ENCODE measurements at places on chromosomes 12 and 14. TPM values are rescaled to one million over a fixed set of nuclear protein-coding genes. Genes with fewer than 3 reads are reported as not detected.

- DNase-seq = no peak
Measured at GRCh38 chr12:5402009-5402935, 29.6 kb upstream of the NTF3 start.

The OTX2 gene
- polyA plus RNA-seq = not detected

DNA sequence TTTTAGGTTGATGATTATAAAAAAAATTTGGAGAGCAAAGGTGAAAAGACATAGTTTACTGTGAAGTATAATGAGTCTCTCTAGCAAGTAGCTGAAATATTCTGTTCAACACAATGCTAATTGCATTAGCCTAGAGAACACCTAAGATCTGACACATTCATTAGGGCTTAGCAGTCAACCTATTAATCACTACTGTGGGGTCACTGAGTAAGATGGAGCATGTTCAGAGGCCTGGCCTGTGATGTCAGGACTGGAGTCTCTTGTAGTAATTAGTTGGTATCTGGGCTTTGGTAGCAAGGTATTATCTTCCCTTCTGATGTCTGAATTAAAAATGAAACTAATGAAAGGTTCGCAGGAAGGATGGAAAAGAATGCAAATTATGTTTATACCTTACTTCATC, 112.7 kb downstream of the SLC16A7 start:
- DNase-seq = no peak

The MYF6 gene
- polyA plus RNA-seq = not detected

GRCh38 chr12:79000501-79000900, 135.9 kb downstream of the SYT1 start:
- no peak for DNase-seq

The MYL2 gene
- polyA plus RNA-seq = not detected

DNA sequence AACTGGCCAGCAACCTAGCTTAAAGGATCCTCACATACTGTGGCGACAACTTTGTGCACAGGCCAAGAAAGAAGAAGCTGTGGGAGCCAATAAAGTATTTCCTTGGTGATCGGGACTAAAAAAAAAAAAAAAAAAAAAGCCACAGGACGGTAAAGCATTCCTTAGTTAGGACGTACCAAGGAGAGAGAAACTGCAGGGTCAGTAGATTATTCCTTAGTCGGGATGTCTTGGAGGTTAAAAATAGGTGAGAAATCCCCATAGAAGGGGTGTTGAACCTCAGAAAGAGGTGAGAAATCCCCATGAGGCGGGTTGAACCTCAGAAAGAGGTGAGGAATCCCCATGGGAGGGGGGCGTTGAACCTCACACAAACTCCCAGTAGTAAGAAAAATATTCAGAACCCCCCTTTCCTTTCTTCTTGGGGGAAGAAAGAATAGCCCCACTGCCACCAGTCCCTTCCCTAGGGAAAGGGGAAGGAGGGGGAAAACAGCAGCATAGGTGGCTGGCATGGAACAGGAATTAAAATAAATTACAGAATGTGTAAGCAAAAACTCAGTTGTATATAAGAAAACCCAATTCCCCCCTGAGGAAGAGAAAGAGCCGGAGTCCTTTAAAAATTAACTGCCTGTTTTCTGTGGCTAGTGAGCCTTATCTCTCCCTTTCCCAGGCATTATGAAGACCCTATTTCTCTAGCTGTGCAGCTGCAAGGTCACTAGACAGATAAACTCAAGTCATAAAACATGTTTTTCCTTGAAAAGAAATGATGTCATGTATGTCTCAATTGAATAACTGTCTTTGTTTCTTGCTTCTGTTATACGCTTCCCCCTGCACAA, 26.8 kb downstream of the KLRK1 start:
- DNase-seq = no peak

The TMEM132C gene
- polyA plus RNA-seq = not detected

GRCh38 chr12:1553987-1554982, 40.1 kb downstream of the FBXL14 start:
- DNase-seq = no peak

DNA sequence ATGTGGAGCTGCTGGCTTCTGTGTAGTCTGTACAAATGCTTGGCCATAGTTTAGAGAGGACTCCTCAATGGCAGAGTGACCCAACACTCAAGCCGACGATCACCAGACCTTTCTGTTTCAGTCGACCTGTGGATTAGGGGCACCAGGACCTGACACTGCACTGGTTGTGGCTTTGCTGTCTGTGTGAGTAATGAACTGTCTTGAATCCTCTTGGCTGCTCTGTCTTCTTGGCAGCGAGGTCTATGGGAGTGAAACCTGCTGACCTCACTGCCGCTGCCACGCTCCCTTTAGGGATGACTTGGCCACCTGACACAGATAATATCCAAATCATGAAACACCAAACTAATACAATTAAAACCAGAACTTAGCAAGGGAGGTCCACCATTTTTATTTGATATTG, 83.5 kb upstream of the C14orf180 start:
- no peak for DNase-seq

- no peak for DNase-seq
Measured at GRCh38 chr14:102220031-102220430, 80.3 kb downstream of the WDR20 start.

- peak; percentile 28 for DNase-seq
Measured at GRCh38 chr14:56474419-56475022, 105.1 kb upstream of the TMEM260 start.

The MSRB3 gene
- polyA plus RNA-seq = 1.0 TPM

DNA sequence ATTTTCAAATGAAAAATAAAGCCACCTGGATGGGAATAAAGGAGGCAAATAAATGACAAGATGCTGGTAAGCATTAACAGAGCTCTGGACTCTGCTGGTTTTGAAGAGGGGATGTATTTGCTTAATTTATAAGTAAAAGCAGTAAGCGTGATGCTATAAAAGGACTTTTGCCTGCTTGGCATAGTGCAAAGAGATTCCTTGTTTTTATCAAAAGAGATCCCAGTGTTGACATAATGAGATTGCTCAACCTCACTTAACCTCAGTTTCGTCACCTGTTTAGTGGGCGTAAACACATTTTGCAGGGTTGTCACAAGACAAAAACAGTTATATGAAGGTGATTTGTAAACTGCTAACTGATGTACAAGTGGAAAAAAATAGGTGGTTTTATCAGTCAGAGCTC, 13.8 kb downstream of the ASCL1 start:
- no peak for DNase-seq

DNA sequence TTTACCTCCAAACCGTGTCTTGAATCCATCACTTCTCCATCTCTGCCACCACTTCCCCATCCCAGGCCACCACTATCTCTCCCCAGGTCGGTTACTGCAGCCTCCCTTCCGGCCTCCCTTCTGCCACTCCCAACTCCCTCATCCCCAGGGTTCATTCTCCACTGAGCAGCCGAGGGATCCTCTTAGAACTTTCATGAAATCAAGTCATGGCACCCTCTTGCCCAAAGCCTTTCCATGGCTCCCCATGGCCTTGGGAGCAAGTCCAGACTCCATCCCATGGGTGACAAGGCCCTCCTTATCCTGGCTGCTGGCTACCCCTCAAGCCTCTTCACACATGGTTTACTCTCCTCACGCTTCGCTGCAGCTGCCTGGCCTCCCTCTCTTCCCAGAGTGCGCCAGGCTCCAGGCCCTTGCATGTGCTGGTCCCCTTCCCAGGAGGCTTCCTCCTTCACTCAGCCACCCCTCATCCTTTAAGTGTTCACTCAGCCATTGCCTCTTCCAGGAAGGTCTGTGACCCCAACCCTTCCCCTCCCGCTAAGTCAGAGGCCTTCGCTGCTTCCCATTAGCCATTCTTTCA, 17.9 kb upstream of the SH2B3 start:
- no peak for DNase-seq

- no peak for DNase-seq
Measured at GRCh38 chr14:69637503-69638031, 26.2 kb downstream of the SUSD6 start.

DNA sequence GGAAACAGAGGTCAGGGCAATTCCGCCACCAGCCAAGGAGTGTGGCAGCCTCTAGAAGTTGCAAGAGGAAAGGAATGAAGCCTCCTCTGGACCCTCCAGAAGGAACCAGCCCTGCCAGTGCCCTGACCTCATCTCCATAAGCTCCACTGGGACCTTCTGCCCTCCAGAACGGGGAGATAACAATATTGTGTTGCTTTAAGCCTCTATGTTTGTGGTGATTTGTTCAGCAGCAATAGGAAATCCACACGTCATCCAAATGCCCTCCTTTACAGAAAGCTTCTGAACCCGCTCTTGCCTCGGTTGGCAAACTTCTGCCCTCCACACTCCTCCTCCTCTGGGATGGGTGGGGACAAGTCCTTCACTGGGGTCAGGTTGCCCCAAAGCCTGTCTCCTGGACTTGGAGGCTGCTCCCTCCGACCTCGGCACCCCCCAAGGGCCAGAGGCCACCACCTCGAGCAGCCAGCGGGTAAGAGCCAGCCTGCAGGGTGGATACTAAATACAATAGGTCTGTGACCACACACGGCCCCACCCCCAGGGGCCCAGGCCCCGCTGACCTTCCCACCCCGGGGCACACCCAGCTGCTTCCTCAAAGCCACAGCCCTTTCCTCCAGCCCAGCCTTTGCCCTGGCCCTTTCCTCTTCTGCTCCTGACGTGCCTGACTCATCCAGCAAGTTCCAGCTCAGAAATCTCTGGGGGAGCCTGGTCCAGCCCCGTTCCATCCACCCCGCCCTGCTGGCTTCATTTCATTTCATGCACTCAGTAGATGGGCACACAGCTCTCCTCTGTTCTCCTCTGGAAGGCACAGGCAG, 58.7 kb upstream of the NCOR2 start:
- peak; percentile 98 for DNase-seq

DNA sequence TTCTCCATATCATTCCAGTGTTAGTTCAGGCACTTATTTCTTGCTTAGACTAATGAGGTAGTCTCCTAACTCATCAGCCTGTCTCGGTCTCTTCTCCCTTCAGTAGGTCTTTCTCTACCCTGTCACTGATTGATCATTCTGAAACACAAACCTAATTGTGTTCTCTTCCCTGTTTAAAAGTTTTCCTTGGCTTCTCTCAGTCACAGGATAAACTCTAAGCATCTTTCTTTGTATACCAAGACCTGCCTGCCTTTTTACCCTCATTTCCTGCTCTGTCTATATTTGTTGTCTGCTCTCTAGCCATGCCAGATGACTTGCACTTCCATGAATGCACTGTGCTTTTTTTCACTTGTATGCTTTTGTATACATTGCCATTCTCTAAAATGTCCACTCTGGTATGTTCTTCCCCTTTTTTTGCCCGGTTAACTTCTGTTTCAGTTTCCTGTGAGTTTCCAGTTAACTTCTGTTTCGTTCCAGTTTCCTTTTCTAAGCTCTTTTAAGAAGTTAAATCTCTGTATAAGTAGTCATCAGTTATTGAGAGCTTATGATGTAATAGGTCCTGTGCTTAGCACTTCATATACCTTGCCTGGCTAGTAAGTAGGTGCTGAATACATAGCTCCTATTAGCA, 12.8 kb downstream of the DIP2B start:
- peak; percentile 93 for DNase-seq

The PTCSC3 gene
- polyA plus RNA-seq = not detected

DNA sequence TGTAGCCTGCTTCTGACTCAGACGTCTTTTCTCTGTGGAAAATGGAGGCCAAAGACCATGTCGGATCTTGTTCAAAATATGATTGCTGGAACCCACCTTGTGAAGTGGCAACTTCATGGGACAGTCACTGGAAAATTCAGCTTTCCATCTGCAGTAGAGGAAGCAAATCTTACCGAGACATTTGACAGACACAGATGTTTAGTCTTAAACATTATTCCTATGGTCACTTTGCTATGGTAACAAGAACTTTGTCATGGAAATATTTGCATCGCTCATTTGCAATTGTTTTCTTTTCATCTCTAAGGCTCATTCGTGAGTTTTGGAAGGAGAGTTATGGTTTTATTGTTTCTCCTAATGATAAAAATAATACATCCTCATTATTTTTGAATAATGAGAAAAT, 98.3 kb upstream of the HIF1A start:
- no peak for DNase-seq

The TGM1 gene
- not detected for polyA plus RNA-seq

DNA sequence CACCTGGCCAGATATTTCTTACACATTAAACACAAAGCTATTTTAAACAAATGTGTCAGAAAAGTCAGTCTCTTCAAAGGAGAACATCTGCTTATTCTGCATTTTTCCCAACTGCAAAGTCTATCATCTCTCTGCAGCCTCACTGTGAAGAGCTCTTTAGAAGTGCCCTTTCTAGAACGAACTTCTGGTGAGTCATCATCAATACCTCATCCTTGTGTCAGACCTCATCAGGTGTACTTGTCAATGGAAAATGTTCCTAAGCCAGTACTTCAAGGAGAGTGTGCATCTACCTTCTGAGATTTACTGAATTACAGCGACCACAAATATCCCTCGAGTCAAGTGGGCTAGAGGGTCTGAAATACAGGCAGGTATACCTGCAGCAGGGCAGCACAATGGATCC, 457.3 kb downstream of the LRIG3 start:
- no peak for DNase-seq

GRCh38 chr14:77638771-77639171, 22.3 kb upstream of the SPTLC2 start:
- no peak for DNase-seq

- peak; percentile 36 for DNase-seq
Measured at GRCh38 chr14:105023791-105024480, 3.1 kb upstream of the CDCA4 start.

GRCh38 chr12:121866331-121866730, 7.7 kb upstream of the HPD start:
- DNase-seq = no peak

DNA sequence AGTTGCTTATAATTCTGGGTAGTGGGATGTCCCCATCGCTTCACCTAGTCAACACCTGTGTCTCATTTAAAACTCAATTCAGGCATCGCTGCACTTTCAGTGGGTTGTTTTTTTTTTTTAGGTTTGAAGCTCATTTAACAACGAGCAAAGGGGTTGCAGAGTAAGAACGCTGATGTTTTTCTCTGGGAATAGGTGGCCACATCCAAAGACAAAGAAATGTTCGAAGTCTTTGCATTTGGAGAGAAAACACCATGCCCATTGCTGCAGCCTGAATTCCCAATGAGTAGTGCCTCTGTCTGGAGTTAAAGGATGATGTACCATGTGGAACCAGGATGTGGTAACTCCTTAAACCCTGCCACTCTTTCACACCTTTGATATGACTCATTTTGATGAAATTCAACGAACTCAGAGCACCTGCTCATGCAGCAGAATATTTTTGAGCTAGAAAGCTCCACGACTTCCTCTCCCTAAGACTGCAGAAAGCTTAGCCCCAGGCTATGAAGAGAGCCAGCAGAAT, 35.1 kb upstream of the BATF start:
- DNase-seq = no peak

DNA sequence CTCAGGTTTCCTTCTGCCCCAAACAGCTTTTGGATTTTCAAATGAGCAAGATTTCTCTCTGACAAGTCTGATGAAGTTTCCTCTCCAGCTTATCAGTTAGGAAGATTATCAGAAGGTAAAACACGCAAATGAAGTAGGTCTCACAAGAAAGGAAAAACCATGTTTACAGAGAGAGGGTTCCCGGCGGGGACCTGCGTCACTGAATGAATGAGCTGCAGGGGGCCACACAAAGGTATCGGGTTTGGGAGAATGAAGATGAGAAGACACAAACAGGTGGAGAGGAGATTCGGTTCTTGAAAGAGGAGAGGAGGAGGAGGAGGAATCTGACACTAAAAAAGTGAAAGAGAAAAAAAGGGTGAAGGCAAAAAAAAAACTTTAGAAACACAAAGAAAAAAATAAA, 208.6 kb downstream of the CALM1 start:
- no peak for DNase-seq

The ASPG gene
- 0.06 TPM for polyA plus RNA-seq

GRCh38 chr12:37543131-37543965, 773.2 kb upstream of the ALG10B start:
- DNase-seq = no peak

- no peak for DNase-seq
Measured at GRCh38 chr12:128644664-128645296, 179.0 kb downstream of the SLC15A4 start.
